CD4-positive, alpha-beta T cell treated with Interleukin-4 for 1 hour (primary cell): ENCODE measurements at places on chromosomes 12 and 14.

- DNase-seq = no peak
These were observed 13.5 kb downstream of the KRT85 start for GRCh38 chr12:52353766-52354165.

- DNase-seq = no peak
These were observed 10.3 kb downstream of the FBRSL1 start for GRCh38 chr12:132500142-132500855.

DNA sequence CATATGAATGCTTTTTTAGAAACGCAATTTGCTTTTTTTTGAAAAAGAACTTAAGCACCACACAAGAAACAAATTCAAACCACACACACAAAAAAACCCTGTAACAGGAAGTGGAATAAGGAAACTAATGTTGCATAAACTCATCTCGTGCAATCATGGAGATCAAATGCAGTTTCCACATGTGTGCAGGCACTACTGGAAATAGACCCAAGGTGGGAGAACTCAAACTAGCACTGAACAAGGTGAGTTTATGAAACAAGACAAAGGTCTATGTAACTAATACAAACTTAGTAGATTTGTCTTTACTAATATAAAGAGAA is 17.5 kb downstream of the NIN start:
- peak; percentile 62 for DNase-seq

DNA sequence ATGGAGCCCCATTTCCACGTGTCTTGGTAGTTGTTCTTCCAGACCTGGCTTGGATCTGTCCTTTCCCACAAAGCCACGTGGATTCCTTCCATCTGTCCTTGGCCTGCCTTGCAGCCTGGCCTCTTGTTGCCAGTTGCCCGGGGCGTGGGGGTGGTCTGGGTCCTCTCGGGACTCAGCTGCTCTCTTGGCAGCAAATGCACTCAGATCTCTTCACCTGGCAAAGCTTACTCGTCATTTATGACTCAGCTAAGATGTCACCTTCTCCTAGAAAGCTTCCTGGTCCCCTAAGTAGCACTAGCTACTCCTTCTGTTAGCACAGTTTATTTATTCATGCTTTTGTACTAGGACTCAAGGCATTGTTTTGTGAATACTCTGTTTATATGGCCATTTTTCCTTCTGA is 13.6 kb downstream of the PLEKHG3 start:
- DNase-seq = no peak

DNA sequence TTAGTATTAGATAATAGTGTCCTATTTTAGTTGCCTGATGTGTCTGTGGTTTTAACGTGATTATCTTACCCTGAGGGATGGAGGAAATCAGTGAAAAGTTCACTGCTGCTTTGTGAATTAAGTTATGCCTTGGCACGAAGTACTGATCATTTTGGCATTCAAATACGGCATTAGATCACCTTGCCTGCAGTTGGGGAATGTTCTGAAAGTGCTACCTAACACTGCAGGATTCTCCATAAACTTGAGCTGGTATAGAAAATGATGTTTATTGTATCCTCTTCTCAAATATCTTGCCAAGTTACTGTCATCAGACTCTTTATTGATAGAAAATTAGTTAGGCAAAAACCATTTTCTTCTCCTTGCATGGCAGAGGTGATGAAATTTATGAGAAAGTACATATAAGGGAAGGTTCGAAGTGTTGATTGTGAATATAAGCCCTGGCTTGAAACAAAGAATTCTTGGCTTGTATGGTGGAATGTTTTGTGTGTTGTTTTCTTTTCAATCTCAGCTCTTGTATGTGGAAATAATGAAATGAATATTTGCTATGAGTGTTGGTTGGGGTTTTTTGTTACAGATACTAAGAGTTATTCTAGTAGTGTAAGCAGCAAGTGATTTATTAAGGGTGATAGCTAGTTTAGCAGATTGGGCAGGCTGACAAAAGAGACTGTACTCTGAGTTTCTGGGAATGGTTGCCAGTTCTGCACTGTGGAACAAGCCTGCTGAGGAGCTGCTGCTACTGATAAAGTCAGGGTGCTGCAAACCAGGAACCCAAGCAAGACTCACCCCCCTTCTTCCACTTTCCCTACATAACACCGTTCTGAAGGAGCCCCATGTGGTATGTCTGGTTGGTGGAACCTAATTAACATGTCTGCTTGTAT is 448.3 kb downstream of the PCNX1 start:
- DNase-seq = peak; percentile 65

- no peak for DNase-seq
These were observed 34.1 kb downstream of the PSMC1 start for GRCh38 chr14:90290337-90291011.

- DNase-seq = no peak
These were observed 3.0 kb downstream of the SRRM4 start for GRCh38 chr12:118984161-118984943.

DNA sequence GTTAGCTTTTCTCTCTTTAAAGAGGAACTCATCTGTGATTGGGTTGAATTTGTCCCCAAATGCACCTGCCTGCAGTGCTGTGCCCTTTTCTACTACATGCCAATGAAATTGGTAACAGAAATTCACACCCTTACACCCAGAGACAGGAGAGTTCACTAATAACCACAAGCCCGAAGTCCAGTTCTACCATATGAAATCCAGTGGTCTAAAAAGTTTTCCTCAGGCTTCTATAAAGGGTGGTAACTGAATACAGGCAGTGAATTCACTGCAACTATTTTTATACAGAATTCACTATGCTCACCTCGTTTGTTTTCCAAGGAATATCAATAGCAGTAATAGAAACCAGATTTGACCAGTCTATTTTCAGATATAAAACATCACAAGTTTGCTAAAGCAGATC is 31.5 kb upstream of the SOS2 start:
- DNase-seq = no peak

- DNase-seq = no peak
These were observed 18.4 kb downstream of the RACGAP1 start for GRCh38 chr12:50006754-50007442.

GRCh38 chr12:93944201-93944600 is 204.2 kb upstream of the PLXNC1 start:
- no peak for DNase-seq

DNA sequence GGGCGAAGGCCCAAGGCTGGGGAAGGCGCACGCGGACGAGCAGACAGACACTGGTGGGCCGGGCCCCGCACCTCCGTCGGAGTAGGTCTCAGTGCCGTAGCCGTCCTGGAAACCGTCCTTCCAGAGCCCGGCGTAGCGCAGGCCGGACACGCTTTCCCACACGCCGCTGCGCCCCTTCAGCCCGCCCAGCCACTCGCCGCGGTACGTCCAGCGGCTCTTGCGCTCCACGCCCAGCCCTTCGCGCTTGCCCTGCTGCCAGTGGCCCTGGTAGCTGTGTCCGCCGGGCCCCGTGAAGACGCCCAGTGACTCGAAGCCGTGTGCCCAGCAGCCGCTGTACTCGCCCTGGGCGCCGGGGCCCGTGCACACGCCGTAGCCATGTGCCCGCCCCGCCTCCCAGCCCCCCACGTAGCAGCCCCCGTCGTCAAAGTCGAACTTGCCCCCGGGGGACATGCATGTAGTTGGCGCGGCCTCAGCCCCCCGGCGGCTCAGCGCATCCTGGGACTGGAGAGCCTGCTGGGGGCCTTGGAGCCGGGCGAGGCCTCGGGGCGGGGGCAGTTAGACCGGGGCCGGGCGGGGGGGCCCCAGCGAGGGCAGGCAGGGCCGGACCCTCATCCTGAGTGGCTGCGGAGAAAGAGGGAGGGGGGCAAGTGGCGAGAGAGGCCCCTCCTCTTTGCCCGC is 1.4 kb downstream of the JPH4 start:
- no peak for DNase-seq

- no peak for DNase-seq
These were observed 229.7 kb upstream of the SYT10 start for GRCh38 chr12:33669349-33669748.

GRCh38 chr14:77324816-77325745 is 4.2 kb downstream of the GSTZ1 start:
- no peak for DNase-seq

DNA sequence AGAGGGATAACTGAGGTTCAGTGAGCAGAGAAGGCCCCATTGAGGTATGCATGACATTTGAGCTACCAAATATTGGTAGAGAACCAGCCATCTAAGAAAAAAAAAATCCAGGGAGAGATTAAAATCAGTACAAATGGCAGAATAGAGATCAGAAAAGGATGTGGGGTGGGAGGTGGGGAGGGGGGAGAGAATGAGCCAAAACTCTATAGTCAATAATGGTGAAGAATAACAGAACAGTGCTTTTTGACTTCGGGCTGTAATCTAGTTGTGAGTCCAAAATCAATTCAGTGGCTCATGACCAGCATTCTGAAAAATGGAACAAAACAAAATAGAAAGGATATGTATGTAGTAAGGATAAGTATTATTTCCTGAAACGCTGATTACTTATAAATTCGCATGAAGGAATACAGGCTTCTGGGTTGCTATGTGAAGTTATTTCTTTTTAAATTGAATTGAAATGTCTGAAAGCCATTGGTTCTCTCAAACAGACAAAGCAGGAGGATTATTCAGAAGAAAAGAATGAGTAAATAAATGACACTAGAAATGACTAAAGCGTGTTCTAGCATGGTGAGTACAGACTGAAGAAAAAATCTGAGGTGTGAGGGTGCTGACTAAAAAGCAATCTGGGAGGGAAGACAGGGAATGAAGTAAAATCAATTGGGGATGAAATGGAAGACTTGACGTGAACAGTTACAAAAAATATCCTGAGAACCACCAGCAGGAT is 72.4 kb downstream of the ATP2B1 start:
- DNase-seq = no peak

- DNase-seq = no peak
These were observed 34.2 kb upstream of the ASPG start for GRCh38 chr14:104051092-104051813.

- DNase-seq = no peak
These were observed 61.9 kb upstream of the BEGAIN start for GRCh38 chr14:100649173-100649519.

DNA sequence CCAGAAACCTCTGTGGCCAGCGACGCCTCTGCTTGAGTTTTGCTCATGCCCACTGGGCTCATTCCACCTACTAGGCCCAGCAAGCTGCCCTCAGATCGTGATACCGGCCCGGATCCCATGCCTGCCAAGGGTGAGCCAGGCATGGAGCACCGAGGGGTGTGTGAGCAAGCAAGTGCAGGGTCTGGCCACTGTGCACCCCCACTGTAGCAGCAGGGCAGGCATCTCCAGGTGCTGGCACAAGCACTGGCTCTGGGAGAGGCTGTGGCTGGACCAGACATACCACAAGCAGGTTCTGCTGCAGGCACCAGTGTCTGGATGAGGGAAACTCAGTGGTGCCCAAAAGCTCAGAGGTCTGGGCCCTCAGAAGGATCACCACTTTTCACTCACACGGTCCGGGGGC is 20.6 kb downstream of the FAM186A start:
- no peak for DNase-seq

GRCh38 chr12:58804749-58805148 is 115.6 kb downstream of the LRIG3 start:
- DNase-seq = no peak

GRCh38 chr14:93737634-93738033 is 50.7 kb downstream of the PRIMA1 start:
- DNase-seq = no peak
